HEK293T (cell line): ENCODE measurements at places on chromosomes 16 and 17.

DNA sequence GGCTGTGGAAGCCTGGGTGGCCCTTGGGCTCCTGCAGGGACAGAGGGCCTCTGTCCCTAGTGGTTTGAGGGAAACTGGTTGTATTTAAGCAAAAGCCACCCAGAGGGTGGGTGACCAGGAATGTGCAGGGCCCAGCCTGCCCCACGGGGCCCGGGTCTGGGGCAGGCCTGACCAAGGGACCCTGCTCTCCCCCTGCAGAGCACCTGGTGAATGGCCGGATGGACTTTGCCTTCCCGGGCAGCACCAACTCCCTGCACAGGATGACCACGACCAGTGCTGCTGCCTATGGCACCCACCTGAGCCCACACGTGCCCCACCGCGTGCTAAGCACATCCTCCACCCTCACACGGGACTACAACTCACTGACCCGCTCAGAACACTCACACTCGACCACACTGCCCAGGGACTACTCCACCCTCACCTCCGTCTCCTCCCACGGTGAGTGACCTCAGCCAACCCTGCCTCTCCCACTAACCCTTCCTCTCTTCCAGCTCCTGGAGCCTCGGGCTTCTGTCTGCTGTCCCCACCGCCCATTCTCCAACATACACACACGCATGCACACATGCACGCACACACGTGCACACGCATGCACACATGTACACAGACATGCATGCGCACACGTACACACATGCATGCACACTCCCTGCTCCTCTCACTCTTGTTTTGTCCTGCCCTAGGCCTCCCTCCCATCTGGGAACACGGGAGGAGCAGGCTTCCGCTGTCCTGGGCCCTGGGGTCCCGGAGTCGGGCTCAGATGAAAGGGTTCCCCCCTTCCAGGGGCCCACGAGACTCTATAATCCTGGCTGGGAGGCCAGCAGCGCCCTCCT lies 10.4 kb downstream of the GALK1 start:
- no peak for DNase-seq

DNA sequence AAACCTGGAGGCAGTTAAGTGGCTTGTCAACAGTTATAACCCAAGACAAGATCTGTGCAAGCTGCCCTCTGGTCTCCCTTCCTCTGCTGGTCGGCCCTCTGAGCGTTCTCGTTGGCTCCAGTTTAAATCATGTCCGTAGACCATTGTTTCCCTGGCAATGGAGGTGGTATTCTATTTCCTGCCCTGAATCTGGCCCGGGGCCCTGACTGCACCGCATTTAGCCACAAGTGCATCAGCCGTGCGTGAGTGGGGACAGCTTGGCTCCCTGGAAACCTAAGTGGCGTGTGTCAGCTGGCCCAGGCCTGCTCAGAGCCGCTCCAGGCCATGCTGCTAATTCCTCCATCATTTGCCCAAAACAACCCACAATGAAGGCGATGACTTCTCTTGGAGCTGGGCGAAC lies 15.0 kb upstream of the MYLK3 start:
- no peak for DNase-seq

GRCh38 chr16:19482291-19482690 lies 39.6 kb downstream of the GDE1 start:
- no peak for DNase-seq

GRCh38 chr17:27362909-27363308 lies 69.0 kb downstream of the WSB1 start:
- DNase-seq: no peak

DNA sequence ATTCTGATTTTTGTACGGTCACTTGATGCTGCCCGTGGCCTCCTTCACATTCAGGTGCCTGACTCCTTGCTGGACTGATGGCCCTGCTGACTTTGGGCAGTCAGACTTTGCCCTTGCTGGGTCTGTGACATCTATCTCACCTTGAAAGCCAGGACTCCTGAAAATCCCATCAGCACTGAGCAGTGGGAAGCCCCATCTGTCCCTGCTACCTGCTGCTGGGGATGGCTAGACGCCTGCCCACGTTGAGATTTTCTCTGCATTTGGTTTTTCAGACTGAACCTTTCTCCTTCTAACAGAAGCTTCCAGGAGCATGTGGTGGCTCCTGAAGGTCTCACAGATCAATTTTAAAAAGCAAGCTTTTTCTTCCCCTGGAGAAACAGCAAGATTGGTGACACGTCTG lies 10.2 kb upstream of the ZNF18 start:
- no peak for DNase-seq

DNA sequence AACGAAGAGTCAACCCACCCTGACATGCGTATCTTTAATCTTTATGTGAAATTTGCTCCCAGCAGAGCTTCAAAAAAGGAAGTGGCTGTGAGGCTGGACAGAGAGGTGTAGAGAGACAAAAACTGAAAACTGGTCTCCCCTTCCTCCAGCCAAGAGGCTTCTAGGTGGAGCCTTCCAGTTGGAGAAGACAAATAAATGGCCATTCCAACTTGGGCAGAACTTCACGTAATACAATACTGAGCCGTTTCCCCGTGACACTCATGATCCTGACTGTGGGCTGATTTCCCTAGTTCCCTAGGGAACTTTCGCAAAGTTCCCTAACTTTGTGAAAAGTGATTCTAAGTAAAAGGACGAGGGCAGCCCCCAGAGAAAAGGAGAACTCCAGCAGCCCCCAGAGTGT lies 78.8 kb downstream of the ZFHX3 start:
- no peak for DNase-seq
